ENCODE measurements at places on chromosomes 7 and 10.

- no peak for DNase-seq
Measured at GRCh38 chr7:88398459-88398858, 91.8 kb upstream of the STEAP4 start.

DNA sequence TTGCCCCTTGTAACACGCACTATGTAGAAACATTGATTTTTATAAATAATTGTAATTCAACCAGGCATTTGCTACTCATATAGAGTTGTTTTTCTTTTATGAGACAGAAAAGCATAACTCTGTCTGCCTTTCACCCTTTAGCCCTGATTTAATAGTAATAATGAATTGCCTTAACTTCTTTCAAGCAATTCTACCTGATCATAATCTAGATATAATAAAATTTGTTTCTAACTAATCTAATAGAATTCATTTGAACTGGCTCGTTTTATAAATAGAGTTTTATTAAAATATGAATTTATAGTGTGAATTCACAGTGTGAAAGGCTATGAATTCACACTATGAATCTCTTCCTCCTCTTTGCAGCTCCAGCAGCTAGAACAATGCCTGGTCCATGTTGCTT is 184.1 kb upstream of the PTN start:
- no peak for DNase-seq

DNA sequence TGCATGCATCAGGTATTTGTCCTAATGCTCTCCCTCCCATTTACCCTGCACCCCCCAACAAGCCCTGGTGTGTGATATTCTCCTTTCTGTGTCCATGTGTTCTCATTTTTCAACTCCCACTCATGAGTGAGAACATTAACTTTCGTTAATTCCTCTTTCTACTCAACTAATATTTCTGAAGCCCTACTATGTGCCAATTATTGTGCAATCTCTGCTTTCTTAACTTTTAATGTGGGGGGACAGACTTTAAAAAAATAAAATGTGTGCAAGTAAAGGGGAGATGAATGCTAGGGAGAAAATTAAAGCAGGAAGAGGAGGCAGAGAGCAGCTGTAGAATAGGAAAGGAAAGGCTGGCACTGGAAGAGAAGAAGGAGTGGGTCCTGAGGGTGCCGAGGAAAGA is 954.0 kb upstream of the C7orf33 start:
- no peak for DNase-seq

GRCh38 chr10:60970526-60970925 is 26.5 kb upstream of the RHOBTB1 start:
- no peak for DNase-seq

DNA sequence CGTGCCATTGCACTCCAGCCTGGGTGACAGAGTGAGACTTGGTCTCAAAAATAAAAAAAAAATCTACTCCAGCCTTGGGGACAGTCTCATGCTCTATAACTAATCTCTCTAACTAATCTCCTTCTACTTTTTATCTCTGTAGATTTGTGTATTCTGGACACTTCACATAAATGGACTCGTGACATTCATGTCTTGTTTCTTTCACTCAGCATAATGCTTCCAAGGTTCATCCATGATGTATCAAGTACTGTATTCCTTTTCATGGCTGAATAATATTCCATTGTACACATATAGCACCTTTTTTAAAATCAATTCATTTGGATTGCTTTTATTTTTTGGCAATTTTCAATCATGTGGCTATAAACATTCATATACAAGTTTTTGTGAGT is 9.8 kb upstream of the COL26A1 start:
- DNase-seq, result no peak

DNA sequence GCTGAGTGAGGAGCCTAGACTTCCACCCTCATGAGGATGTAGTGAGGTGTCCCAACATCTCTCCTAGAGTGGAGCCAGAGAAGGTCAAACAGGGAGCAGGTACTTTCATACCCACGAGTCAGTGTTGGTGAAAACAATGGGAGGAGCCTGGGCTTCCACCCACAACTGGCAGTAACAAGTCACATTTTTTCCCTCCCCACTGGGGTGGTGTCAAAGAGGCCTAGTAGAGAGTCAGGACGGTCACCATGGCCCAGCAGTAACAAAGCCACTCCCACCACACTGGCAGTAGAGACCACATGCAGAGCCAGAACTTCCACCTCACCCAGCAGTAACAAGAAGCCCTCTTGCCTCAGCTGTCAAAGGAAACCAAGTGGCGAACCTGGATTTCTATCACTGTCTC is 280.2 kb upstream of the IMMP2L start:
- no peak for DNase-seq

- DNase-seq, result no peak
Measured at GRCh38 chr7:142669074-142669654, 80.1 kb upstream of the PRSS1 start.

GRCh38 chr10:37711617-37712488 is 145.6 kb downstream of the ZNF248 start:
- no peak for DNase-seq

GRCh38 chr10:18235477-18235876 is 95.3 kb downstream of the CACNB2 start:
- DNase-seq, result no peak

GRCh38 chr7:152520861-152521302 is 85.1 kb upstream of the KMT2C start:
- no peak for DNase-seq

GRCh38 chr7:98256431-98256830 is 4.4 kb upstream of the TECPR1 start:
- no peak for DNase-seq

- no peak for DNase-seq
Measured at GRCh38 chr7:156473476-156474240, 166.9 kb upstream of the RNF32 start.

DNA sequence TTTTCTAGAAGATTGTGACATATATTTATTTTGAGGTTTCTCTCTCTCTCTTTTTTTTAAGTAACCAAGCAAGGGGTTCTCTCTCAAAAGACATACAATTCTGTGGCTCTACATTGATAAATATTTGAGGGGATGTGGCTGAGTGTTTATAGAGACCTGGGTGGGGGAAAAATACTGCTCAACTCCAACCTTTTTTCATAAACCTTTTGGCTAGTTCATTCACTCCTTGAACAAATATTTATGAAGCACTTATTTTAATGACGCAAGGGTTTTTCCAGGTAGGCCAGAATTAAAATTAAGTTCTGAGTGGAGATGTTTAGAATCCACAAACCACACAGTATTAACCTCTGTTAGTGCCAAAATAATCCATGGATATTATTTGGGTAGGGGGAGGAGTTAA is 100.2 kb downstream of the PTPRE start:
- DNase-seq, result no peak

DNA sequence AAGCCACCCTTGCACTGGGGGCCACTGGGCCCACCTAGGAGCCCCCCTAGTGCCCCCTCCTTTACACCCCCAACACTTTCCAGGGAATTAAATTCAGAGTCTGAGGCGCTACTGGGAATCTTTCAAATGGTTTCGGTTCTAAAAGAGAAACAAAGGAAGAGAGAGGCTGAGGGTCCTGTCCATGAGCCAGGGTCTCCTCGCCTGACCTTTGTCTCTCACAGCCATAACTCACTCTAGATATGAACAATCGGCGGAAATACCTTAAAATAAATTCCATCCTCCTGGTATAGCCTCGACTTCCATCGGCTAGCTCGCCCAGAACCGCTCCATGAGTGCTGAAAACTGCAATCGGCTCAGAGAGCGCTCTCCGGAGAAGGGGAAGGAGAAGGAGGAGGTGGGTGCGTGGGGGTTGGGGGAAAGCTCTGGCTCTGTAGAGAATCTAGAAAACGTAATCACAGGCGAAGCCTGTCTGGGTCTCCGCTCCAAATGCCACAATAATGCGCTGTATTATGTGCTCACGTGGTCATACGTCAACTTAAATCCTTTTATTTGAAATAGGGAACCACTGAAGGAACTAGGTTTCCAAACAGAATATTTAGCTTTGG is 12.6 kb downstream of the HOXA4 start:
- no peak for DNase-seq

DNA sequence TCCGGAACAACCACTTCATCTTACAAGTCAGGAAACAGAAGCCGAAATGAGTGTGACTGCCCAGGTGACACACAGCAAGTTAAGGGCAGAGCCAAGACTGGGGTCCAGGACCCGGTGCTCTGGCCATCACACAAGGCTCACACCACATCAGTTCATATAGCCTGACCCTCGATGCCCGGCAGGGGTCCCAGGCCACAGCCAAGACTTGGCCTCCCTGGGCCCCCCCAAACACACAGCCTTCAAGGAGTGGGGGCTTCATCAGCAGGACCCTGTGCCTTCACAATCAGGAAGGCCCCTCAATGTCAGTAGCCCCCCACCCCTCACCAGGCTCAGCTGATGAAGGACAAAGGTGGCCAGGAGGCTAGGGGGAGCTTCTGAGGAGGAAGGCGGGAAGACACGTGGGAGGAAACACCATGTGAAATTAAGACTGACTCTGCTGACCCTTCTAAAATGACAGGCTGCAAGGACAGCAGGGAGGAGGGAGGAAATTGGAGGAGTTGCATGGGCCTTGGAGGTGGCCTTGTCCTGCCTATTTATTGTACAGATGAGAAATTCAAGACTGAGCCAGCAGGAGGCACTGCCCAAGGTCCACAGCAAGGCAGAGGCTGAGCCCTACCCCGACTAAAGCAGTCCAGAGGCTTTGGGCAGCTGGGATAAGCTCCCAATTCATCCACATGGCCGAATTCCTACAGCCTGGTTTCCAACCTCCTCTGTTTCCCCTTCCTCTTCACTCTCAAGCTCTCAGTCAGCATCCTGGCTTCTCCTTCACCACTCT is 216.1 kb upstream of the ZMIZ1 start:
- DNase-seq, result no peak

GRCh38 chr7:114663502-114663901 is 248.9 kb downstream of the FOXP2 start:
- no peak for DNase-seq

GRCh38 chr10:76022366-76022765 is 590.9 kb downstream of the LRMDA start:
- no peak for DNase-seq

DNA sequence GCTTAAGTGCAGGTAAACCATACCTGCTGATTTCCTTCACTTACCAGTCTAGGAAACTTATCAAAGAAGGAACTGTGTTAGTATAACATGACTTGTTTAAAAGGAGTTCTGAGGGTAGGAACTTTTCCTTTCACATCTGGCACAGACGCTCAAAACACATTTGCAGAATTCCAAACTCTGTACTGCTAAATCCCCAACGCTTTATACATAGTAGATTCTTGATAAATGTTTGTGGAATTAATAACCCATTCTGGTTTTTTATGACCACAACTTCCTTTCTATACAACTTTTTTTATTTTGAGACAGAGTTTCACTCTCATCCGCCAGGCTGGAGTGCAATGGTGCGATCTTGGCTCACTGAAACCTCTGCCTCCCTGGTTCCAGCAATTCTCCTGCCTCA is 7.7 kb upstream of the TRUB1 start:
- no peak for DNase-seq

DNA sequence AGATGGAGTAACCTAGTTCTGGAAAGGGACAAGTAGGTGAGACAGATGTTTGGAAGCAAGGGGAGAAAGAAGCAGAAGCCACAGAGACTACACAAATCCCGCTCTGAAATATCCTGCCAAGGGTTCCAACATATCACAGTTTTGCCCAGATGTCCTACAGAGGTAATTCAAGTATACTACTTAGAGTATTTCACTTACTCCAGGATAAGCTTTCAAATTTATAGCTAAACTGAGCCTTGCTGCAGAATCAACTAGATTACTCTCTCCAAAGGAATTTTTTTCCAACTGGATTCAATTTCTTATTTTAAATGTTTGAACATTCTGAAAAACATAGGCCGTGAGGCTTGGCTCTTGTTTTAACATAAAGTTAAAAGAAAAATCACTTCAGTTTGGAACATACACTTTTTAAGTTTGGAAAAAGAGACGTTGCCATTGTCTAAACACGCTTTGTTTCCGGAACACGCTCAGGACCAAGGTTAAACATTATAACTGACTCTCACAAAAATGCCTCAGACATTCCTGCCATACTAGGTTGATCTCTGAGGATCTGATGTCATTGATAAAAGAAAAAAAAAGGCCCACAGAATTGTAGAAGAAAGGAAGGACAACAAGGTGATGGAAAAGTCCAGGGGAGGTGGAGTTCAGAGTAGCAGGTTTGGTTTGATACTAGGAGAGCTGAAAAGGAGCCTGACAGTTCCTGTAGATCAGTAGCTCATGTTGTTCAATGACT is 74.8 kb downstream of the FAM185A start:
- no peak for DNase-seq

GRCh38 chr10:14456218-14456869 is 125.6 kb upstream of the FRMD4A start:
- no peak for DNase-seq

- no peak for DNase-seq
Measured at GRCh38 chr7:106484562-106484961, 176.4 kb downstream of the CCDC71L start.

DNA sequence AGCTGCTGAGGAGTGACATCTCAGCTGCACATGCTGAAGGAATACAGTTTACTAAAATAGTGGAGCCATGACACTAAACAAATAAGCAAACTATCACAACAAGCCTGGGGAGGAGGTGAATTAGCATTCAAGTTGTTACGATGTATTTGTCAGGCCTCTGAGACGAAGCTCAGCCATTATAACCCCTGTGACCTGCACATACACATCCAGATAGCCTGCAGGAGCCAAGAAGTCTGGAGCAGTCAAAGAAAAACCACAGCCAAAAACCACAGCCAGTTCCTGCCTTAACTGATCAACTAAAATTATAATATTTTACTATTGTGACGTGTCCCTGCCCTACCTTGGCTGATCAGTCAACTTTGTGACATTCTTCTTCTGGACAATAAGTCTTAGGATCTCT is 68.6 kb downstream of the NSUN6 start:
- no peak for DNase-seq

GRCh38 chr7:121560267-121560990 is 164.3 kb upstream of the FAM3C start:
- no peak for DNase-seq

GRCh38 chr7:151993977-151994676 is 31.3 kb upstream of the GALNT11 start:
- DNase-seq, result peak; percentile 26

DNA sequence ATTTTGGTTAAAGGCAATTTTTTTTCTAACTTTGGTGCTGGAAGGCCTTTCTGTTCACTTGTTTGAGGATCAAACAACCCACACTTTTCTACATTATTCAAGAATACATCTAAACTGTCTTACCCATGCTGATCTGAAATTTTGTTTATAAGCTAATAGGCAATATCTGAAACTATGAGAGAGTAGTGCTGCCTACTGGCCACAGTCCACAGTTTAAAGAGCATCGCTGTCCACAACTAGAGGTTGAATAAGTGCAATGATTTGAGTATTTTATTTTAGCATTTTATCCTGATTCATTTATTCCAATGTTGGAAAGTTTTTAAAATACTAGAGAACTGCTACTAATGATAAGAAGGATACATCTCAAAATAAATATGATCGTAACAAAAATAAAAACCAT is 306.9 kb downstream of the ELMO1 start:
- no peak for DNase-seq

DNA sequence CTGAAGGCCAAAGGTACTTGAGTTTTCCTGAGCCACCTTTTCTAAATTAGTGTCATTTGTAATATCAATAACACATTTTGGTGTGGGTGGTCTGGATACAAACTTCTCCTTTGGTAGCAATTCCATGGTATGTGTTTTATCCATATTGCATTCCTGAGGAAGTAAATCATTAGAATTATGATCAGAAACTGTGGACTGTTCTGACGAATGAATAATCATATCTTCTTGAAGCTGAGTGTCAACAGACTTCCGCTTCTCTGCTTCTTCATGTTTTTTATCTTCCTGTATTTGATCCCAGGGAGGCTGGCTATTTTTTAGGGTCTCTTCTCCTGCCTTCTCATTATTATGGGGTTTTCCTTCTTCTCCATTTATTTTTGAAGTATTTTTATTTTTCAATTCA is 81.4 kb downstream of the NRBF2 start:
- no peak for DNase-seq

GRCh38 chr7:150927956-150928344 is 50.2 kb downstream of the KCNH2 start:
- DNase-seq, result no peak
